ENCODE measurements at places on chromosomes 6 and 20. TPM values are rescaled to one million over a fixed set of nuclear protein-coding genes. Genes with fewer than 3 reads are reported as not detected.

- no peak for DNase-seq
These were observed 12.1 kb downstream of the DEF6 start for GRCh38 chr6:35309611-35310264.

- peak; percentile 79 for DNase-seq
These were observed 7.4 kb downstream of the SLC52A3 start for GRCh38 chr20:760751-761417.

DNA sequence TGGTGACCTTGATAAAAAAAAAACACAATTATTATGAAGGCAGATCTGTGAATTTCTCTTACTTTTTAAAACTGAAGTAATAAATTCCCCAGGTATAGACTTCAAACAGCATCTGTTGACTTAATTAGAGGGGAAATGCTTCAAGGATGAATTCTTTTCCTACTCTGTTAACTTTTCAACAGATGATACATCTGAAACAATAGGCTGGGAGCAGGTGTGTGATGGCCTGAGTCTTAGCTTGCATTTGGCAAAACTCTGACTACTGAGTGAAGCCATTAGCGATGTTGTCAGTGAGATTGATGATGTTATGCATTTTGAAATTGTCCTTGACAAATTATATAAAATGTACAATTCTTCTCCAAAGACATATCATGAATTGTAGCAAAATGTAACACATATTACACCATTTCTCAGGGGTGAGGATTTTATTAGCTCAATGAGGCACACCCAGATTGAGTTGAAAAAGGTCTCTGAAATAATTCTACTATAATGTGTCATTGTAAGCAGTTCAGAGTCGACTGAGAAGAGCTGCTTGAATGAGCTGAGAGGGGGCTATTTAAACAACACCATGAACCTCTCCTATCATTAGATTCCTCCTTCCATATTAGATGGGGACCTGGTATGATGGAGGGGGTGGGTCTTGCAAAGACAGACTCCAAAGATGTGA lies 39.6 kb upstream of the OGFRL1 start:
- DNase-seq: no peak

GRCh38 chr20:4455301-4455701 lies 266.4 kb upstream of the PRND start:
- DNase-seq: no peak

Gene SSTR4
- total RNA-seq: not detected

Gene CDSN
- total RNA-seq: not detected

Gene HLA-DRB1
- total RNA-seq: 5.1 TPM

Measured in endothelial cell (in vitro differentiated cells).